Activated CD4-positive, alpha-beta memory T cell treated with anti-CD3 and anti-CD28 coated beads for 36 hours (primary cell): ENCODE measurements at places on chromosomes 6 and 20. TPM values are rescaled to one million over a fixed set of nuclear protein-coding genes. Genes with fewer than 3 reads are reported as not detected.

Gene ADA
- 38.0 TPM for total RNA-seq

Gene TSPYL4
- 10.5 TPM for total RNA-seq

Gene GHRH
- not detected for total RNA-seq

Gene SLC17A2
- not detected for total RNA-seq

Gene ATF6B
- 80.9 TPM for total RNA-seq

Gene SLC22A2
- total RNA-seq, result not detected

Gene LGSN
- 0.05 TPM for total RNA-seq

Gene GATA5
- not detected for total RNA-seq

Gene SNAP25
- total RNA-seq, result 0.63 TPM

Gene PSORS1C2
- not detected for total RNA-seq

Gene PXT1
- 0.22 TPM for total RNA-seq

Gene MOG
- total RNA-seq, result not detected

Gene RBPJL
- not detected for total RNA-seq

Gene CST4
- total RNA-seq, result not detected

GRCh38 chr6:109513571-109514071, 30.6 kb upstream of the ZBTB24 start:
- H3K27ac ChIP-seq, result no peak overlapping the region
- H3K4me3 ChIP-seq, result no peak overlapping the region
- no peaks in the 10 kb centered on the region for H3K36me3 ChIP-seq

GRCh38 chr6:87407561-87407900, 241 bp upstream of the CFAP206 start:
- DNase-seq, result no peak
- H3K27me3 ChIP-seq, result peaks cover 10% of the 10 kb centered on the region
- H3K4me1 ChIP-seq, result peaks cover 4% of the 10 kb centered on the region
- H3K36me3 ChIP-seq, result no peaks in the 10 kb centered on the region

DNA sequence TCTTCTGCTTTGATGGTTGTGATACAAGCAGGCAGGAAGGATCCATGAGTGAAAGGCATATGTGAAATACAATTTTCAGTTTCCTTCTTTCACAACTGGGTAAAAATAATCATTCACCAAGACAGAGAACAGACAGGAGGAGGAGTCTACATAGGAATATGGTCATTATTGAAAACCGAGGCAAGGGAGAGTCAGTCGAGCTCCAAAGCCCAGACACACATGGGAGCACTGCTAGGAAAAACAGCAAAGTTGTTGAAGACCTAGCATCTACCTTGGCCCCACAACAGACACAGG, 260.6 kb downstream of the ERMARD start:
- H3K27me3 ChIP-seq, result peaks cover 18% of the 10 kb centered on the region
- H3K4me1 ChIP-seq, result no peaks in the 10 kb centered on the region
- H3K36me3 ChIP-seq, result no peaks in the 10 kb centered on the region
- no peak overlapping the region for H3K27ac ChIP-seq

DNA sequence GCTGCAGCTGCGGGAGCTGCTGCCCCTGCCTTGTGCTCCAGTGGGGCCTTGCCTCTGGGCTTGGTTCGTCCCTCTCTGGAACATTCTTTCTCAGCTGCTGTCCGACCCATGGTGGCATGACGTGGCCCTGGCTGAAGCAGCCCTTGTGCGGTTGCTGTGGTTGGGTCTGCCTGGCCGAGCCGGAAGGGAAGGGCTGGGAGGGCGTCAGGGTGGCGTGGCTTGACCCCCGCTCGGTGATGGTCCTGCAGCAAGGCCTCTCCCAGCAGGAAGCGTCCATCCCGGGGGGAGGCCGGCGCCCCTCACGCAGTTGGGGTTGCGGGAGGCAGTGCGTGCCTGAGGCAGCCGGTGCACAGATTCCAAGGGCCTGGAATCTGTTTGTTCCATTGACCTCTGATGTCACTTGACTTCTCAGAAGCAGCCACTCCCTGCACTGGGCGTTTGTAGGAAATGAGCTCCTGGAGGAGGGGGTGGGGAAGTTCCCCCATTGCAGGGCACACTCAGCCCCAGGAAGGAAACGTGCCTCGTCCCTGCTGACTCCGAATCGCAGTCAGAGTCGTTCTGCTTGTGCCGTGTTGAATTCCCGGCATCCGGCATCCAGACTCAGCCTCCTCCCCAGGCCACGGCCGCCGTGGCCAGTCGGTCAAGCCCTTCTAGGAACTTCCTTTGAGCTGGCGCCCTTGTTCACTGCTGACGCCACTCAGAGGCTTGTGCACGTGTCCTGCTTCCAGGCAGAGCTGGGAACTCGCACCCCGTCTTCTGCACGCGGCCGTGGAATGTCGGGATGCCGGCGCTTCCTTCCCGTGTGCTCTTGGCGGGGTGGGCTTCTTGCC, 9.7 kb upstream of the TNFRSF6B start:
- H3K4me1 ChIP-seq, result peaks cover 15% of the 10 kb centered on the region
- DNase-seq, result peak; percentile 81
- no peaks in the 10 kb centered on the region for H3K27me3 ChIP-seq

GRCh38 chr6:14134211-14134910, 16.8 kb downstream of the CD83 start:
- H3K36me3 ChIP-seq, result peaks cover 58% of the 10 kb centered on the region
- H3K4me3 ChIP-seq, result no peak overlapping the region
- DNase-seq, result no peak
- no peak overlapping the region for H3K27ac ChIP-seq
- no peaks in the 10 kb centered on the region for H3K4me1 ChIP-seq

- H3K27ac ChIP-seq, result no peak overlapping the region
- H3K4me3 ChIP-seq, result no peak overlapping the region
- no peak for DNase-seq
- H3K27me3 ChIP-seq, result no peaks in the 10 kb centered on the region
These were observed 436.7 kb upstream of the JAG1 start for GRCh38 chr20:11110535-11110934.

GRCh38 chr20:62935968-62936585, 1.9 kb upstream of the GID8 start:
- H3K27me3 ChIP-seq, result no peaks in the 10 kb centered on the region
- H3K4me1 ChIP-seq, result peaks cover 40% of the 10 kb centered on the region
- H3K4me3 ChIP-seq, result no peak overlapping the region
- peaks cover 16% of the 10 kb centered on the region for H3K36me3 ChIP-seq
- no peak for DNase-seq
- H3K27ac ChIP-seq, result no peak overlapping the region

- H3K27me3 ChIP-seq, result no peaks in the 10 kb centered on the region
- no peaks in the 10 kb centered on the region for H3K4me1 ChIP-seq
- no peaks in the 10 kb centered on the region for H3K36me3 ChIP-seq
These were observed 715.8 kb upstream of the HS3ST5 start for GRCh38 chr6:115058414-115059211.

DNA sequence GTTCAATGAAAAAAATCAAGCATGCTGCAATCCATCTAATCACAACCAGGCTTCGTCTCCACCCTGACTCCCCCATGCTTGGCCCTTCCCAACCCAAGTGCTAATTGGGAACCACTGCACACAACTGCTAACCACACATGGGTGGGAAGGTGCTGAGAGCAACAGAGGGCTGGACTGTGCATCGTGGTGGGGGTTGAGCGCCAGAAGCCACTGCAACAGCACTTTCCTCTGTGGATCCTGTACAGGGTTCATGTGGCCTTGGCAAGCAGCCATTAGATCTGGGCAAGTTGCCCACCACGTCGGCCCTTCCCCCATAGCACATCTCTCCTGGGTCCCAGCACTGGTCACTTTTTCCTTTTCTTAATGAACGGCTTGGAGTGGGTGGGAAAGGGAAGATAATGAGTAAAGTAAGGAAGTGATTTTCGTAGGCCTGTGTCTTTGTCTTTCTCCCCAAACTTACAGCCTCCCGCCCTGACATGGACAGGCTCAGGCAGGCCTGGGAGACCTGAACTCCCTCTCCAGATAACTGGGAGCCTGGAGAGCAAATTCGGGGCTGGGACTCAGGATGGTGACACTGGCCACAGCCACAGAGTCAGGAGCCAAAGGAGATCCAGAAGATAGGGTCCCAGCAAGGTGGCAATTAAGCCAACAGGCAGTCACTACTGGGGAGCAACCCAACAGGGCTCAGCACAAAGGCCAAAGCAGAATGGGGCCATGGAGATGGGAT, 34.4 kb upstream of the MRPS10 start:
- H3K27ac ChIP-seq, result peak overlapping the region; percentile 6
- no peaks in the 10 kb centered on the region for H3K27me3 ChIP-seq
- no peak for DNase-seq
- H3K36me3 ChIP-seq, result peaks cover 32% of the 10 kb centered on the region
- peaks cover 14% of the 10 kb centered on the region for H3K4me1 ChIP-seq

GRCh38 chr6:148426317-148426977, 83.8 kb downstream of the SASH1 start:
- no peak overlapping the region for H3K4me3 ChIP-seq
- no peaks in the 10 kb centered on the region for H3K36me3 ChIP-seq
- peak; percentile 24 for DNase-seq

GRCh38 chr6:165823609-165824326, 160.7 kb upstream of the PDE10A start:
- H3K27ac ChIP-seq, result no peak overlapping the region
- no peaks in the 10 kb centered on the region for H3K4me1 ChIP-seq
- H3K27me3 ChIP-seq, result peaks cover 11% of the 10 kb centered on the region
- no peaks in the 10 kb centered on the region for H3K36me3 ChIP-seq
- H3K4me3 ChIP-seq, result no peak overlapping the region

DNA sequence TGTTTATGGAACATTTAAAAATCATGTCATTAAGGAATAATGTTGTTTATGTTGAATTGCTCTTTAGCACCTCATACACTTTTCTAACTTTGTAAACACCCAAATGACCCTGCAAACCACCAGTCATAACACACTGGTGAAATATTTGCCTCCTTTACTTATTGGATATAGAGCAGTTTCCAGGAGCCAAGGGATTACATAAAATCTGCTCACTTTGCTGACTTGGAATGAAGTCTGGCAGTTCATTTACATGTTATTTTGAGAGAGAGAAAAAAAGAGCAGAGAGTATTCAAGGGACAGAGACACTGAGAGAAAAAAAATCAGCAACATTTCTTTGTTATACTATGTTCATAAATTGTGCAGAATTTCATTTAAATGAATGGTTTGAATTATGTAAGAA, 46.6 kb upstream of the DEFB112 start:
- H3K36me3 ChIP-seq, result no peaks in the 10 kb centered on the region
- H3K27ac ChIP-seq, result no peak overlapping the region
- no peak for DNase-seq
- H3K4me1 ChIP-seq, result no peaks in the 10 kb centered on the region
- H3K27me3 ChIP-seq, result no peaks in the 10 kb centered on the region
- no peak overlapping the region for H3K4me3 ChIP-seq

- H3K4me3 ChIP-seq, result peak overlapping the region; percentile 4
- peak overlapping the region; percentile 30 for H3K27ac ChIP-seq
- H3K4me1 ChIP-seq, result peaks cover 38% of the 10 kb centered on the region
- H3K27me3 ChIP-seq, result no peaks in the 10 kb centered on the region
- DNase-seq, result peak; percentile 55
- H3K36me3 ChIP-seq, result peaks cover 27% of the 10 kb centered on the region
These were observed 31.1 kb downstream of the MYB start for GRCh38 chr6:135212020-135212806.

DNA sequence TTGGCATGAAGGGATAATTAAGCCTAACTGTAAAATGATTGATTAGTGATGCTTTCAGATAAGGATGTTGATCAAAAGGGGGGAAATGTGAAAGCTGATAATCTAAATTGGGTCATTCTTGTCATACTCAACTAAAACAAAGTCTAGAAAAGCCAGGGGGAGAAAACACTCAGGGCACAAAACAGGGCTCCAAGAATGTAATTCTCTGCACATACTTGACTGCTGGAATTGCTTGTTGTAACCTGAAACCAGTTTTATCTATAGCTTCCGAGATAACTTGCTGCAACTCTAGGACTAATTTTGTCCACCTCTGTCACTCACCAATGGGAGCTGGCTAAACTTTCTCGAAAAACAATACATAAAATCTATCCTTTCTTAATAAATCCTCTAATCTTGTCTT, 310.3 kb downstream of the CLVS2 start:
- H3K36me3 ChIP-seq, result no peaks in the 10 kb centered on the region
- no peak for DNase-seq
- no peaks in the 10 kb centered on the region for H3K4me1 ChIP-seq
- no peak overlapping the region for H3K27ac ChIP-seq

DNA sequence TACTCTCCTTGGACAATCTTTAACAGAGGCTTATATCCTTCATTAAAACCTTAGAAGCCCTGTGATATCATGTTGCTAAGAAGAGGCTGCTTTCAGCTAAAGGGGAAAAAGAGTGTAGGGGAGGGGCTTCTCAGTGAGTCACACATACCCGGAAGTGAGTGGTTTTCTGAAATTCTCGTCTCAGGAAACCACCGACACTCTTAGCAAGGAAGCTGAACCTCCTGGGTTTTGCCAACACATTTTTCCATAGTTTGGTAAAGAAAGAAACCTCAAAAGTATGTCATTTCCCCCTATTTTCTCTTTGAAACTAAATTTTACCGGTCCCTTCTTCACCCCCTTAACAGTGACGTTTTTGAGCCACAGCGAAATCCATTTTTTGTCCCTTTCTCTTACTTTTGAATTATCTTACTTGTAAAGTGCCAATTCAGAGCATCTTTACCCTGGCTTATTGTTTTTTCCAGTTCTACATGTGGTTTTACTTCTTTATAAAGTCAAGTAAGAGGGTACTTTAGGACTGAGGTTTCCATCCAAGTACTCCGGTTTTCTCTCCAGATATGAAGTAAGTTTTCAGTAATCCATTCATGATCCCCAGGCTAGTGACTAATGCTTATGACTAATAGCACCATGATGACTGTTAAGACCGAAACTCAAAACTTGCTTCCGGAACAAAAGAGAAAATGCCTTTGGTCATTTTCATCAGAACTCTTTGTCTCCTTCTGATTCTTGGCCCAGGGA, 219.3 kb downstream of the ARHGAP18 start:
- no peaks in the 10 kb centered on the region for H3K36me3 ChIP-seq
- H3K27me3 ChIP-seq, result no peaks in the 10 kb centered on the region
- H3K27ac ChIP-seq, result peak overlapping the region; percentile 98
- H3K4me1 ChIP-seq, result peaks cover 61% of the 10 kb centered on the region
- H3K4me3 ChIP-seq, result peak overlapping the region; percentile 61

DNA sequence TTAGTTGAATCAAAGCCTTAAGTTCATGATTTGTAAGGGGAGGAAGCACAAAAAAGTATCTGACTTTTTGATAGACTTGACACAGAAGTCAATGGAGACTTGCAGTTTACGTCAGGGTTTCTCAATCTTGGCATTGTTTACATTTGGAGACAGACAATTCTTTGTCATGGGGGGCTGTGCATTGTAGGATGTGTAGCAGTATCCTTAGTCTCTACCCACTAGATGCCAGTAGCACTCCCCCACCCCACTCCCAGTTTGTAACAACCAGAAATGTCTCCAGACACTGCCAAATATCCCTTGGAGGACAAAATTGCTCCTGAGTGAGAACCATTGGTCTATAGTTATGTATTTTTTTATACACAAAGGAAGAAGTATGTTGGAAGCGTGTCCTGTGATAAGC, 434.1 kb downstream of the RFPL4B start:
- no peak overlapping the region for H3K4me3 ChIP-seq
- H3K27ac ChIP-seq, result no peak overlapping the region
- H3K27me3 ChIP-seq, result no peaks in the 10 kb centered on the region
- no peaks in the 10 kb centered on the region for H3K4me1 ChIP-seq

- no peak overlapping the region for H3K4me3 ChIP-seq
- peaks cover 3% of the 10 kb centered on the region for H3K27me3 ChIP-seq
- no peak for DNase-seq
- peaks cover 5% of the 10 kb centered on the region for H3K4me1 ChIP-seq
These were observed 48.7 kb upstream of the DACT2 start for GRCh38 chr6:168368066-168368820.
